ENCODE measurements at places on chromosomes 12 and 14.

- peak; percentile 57 for DNase-seq
Measured at GRCh38 chr12:6839482-6840201, 1.1 kb upstream of the GNB3 start.

DNA sequence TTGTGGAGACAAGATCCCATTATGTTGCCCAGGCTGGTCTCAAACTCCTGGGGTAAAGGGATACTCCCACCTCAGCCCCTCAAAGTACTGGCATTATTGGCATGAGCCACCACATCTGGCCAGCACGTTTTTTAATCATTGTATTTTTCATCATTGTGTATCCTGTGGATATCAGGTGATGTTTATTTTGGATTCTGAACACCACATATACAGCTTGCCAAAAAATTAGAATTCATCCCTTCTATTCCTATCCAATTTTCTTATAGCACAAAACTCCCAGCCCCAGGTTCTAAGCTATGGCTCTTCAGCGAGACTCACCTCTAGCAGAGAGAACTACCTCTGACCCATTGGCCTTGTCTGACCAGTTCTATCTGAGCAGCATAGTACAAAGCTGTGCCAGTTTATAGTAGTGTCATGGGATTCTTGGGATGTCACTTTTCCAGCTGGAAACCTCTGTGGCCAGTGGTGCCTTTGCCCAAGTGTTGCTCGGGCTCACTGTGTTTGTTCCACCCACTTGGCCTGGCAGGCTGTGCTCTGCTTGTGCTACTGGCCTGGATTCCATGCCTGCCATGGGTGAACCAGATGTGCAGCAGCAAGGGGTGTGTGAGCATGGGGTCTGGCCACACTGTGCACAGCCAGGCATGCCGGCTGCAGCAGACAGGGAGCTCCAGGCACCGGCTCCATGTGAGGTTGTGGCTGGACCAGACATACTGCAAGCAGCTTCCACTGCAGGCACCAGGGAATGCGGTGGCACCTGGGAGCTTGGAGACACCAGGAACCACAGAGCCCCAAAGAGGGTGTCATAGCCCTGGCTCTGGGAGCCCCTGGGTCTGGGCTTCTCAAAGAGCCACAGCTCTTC lies 37.2 kb downstream of the TIMELESS start:
- no peak for DNase-seq

GRCh38 chr12:77766224-77766623 lies 64.5 kb upstream of the NAV3 start:
- DNase-seq = no peak

DNA sequence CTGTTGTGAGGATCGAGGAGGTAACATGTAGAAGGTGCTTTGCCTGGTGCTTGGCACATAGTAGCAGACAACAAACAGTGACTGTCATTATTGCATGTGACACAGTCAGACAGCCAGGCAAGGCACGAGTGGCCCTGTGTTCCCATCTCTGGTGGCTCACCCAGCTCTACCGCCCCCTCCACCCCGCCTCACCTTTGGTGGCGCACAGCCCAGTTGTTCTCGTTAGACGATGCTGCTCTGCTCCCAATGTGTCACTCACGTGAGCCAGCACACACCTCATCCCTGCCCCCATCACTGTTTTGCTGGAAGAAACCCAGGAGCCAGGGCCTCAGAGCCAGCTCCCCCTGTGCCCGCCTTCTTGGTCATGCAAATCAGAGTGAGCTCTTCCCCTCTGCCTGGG lies 113.3 kb downstream of the CALM1 start:
- peak; percentile 68 for DNase-seq

DNA sequence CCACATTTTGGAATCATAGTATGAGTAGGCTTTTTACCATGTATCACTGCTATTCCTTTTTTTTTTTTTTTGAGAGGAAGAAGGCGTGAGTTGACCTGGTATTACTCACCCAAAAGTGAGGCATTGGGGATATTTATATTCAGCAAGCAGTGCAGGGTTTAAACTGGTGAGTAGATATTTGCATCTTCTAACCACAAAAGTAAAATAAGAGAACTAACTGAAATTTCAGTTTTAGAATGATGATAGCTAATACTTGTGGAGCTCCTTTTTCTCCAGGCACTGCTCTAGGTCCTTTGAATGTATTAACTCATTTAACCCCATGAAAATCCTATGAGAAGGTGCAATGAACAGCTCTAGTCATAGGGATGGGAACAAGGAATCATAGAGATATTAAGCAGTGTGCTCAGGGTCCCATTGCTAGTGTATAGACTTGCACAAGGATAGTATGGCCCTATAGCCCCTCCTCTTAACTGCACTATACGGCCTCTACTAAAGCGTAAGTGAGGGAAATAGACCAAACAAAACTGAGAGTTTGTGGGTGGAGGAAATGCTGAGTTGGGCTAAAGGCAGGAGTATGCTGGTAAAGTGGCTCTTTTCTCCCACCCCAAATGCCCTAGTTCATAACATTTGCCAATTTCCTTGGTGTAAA lies 104.3 kb upstream of the MAX start:
- DNase-seq = no peak

- DNase-seq = no peak
Measured at GRCh38 chr12:123949770-123950165, 22.9 kb downstream of the CCDC92 start.

DNA sequence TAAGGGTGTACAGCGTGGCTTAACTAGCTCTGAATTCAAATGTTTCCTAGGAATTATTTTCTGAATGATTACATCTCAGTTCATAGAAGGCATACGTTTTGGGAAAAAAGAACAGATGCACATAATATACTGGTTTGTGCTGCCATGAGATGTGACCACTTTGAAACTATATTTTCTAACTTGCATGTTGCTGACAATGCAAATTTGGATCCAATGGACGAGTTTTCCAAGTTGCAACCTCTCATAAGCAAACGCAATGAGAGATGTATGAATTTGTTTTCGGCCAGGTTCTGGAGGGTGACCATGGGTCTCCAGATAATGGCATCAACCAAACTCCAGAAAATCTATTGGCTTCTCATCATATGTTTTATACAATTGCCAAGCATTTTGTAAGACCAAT lies 1445.4 kb downstream of the AACS start:
- DNase-seq = no peak

- DNase-seq = peak; percentile 54
Measured at GRCh38 chr12:121334513-121335343, 17.5 kb downstream of the ANAPC5 start.

GRCh38 chr14:86852530-86852929 lies 1140.5 kb downstream of the GALC start:
- DNase-seq = no peak

- no peak for DNase-seq
Measured at GRCh38 chr14:93317875-93318807, 14.7 kb downstream of the BTBD7 start.

DNA sequence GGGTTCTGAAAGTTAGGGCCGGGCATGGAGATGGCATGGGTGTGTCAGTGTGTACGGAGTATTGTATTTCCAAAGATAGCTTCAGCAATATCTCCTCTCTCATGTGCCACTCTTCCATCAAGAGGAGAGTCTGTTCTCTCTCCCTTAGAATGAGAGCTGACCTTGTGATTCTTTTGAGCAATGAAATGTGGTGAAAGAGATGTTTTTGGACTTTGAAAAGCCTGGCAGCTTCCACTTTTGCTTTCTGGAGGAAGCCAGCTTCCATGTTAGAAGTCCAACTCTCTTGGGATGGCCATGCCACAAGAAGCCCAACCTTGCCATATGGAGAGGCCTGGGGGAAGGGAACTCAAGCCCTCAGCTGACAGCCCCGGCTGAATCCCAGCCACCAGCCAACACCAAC lies 72.4 kb upstream of the GZMB start:
- no peak for DNase-seq

- no peak for DNase-seq
Measured at GRCh38 chr14:103395244-103395643, 10.0 kb downstream of the MARK3 start.

DNA sequence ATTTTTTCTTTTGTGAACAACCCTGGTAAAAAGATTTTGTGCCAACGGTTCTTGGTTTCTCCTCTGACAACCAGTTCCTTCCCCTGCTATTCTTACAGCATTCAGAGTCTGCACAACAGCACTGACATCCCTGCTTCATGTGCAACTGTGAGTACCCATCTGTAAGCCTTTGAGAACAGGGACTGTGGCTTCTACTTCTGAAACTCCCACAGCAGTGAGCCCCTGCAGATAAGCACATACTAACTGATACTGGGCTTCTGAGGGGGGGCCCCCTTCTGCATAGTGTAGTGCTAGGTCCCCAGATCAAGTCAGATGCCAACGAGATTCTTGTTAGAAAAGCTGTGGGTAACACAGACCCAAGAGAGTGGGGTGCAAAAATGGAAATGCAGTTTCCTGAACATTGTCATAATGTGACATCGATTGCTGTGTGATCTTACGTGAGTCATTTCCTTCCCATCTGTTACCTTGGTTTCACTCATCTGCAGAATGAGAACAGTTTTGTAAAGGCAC lies 11.1 kb upstream of the NINJ2 start:
- no peak for DNase-seq

- DNase-seq = no peak
Measured at GRCh38 chr14:34324363-34324795, 137.7 kb downstream of the SPTSSA start.

DNA sequence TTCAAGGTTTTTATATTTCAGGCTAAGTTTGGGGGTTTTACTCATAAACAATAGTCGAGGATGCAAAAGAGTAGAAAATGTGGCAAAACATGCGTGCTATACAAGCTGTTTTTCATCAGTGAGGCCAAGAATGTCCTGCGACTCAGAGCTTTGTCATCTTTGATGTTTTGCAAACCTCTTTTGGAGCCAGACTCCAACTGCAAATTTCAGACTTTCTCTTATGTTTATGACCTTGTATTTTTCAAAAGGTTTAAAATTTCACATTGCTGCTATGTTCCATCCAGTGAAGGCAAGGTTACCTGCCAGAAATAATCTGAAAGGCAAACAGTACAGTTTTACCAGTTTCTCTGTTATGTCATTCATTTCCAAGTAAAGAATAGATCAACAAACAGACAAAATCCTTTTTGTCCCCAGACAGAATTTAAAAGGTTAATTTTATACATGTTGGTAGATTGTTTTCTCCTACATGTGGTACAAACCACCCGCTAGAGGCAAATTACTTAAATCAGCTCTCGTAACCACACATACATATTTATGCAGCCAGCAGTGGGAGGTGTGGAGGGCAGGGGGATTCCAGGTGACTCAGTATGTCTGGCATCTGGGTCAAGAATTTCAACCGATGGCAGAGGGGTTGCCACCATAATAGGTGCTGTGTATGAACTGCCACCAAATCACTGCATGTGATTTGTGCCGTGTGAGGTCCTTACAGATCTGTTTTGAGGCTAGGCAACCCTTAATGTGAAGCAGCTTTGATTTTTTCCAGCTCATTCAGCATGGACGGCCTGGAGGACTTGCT lies 119.8 kb upstream of the CPM start:
- DNase-seq = no peak

- DNase-seq = peak; percentile 84
Measured at GRCh38 chr12:103571286-103571685, 15.8 kb upstream of the STAB2 start.

DNA sequence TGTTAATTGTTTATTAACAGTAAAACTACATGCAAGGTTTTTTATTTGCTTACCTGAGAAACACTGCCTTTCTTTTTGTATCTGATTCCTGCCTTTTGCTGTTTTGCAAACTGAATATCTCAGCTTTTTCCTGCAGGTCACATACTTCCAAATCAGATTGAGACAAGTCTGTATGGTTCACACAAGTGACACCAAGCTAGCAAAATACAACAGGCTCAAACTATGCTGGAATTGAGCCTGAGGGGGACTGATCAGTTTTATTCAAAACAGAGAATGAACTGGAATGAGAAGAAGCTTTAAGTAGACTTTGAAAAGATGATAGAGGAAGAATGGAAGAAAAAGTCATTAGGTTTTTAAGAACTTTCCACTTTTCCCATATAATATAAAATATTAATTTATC lies 12.2 kb upstream of the CDK17 start:
- DNase-seq = no peak

GRCh38 chr12:49359671-49360070 lies 7.6 kb upstream of the SPATS2 start:
- no peak for DNase-seq

DNA sequence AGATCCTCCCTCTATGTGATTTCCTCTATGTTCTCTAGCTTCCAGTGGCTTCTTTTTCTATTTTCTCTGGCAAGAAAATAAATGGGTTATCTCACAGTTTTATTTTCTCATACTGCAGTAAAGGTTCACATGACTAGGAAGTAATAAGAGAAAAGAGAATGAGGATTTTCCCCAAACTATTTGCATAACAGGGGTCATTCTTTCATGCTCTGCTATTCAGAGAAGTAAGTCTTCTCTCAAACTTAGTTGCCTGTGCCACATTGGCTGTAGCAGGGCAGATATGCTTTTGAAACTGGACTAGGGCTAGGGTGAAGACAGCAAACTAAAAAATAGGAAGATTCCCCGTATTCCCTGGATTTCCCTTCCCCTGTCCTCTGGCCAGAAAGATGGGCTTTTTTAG lies 57.4 kb downstream of the ACSM4 start:
- no peak for DNase-seq

GRCh38 chr12:31586728-31587127 lies 4.2 kb downstream of the DENND5B start:
- no peak for DNase-seq

DNA sequence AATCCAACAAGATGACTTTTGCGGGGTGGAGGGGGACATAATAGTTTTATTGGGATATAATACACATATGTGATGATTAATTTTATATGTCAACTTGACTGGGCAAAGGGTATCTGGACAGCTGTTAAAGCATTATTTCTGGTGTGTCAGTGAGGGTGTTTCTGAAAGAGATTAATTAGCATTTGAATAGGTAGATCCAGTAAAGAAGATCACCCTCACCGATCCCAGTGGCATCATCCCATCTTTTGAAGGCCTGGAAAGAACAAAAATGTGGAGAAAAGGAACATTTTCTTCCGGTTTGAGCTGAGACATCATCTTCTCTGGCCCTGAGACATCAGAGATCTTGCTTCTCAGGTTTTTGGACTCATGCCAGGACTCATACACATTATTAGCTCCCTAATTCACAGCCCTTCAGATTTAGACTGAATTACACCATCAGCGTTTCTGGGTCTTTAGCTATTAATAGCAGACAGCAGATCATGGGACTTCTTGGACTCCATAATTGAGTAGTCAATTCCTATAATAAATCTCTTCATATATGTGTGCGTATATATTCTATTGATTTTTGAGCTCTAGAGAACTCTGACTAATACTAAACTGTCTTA lies 283.6 kb downstream of the PCNX1 start:
- no peak for DNase-seq

GRCh38 chr12:52341066-52341580 lies 19.9 kb upstream of the KRT83 start:
- DNase-seq = no peak

DNA sequence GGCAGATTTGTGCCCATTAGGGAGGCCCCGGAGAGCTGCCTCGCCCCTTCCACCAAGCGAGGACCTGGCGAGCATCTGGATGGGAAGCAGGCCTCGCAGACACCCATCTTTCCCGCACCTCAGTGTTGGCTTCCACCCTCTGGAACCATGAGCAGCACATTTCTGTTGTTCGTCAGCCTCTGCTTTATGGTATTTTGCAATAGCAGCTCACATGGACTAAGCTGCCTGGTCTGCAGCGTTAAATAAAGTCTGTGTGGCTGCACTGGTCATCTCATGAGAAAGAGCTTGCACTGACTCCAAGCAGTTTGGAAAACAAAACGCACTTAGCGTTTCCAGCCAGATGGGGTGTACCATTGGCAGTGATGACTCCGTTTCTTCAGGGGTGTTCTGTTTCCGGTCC lies 75.8 kb downstream of the GLT1D1 start:
- no peak for DNase-seq

- no peak for DNase-seq
Measured at GRCh38 chr12:115482943-115483342, 794.5 kb downstream of the MED13L start.
